ENCODE measurements at places on chromosomes 16 and 17. TPM values are rescaled to one million over a fixed set of nuclear protein-coding genes. Genes with fewer than 3 reads are reported as not detected.

GRCh38 chr17:32861981-32862380, 14.9 kb downstream of the MYO1D start:
- DNase-seq: no peak

Gene GPR179
- under 0.01 TPM for total RNA-seq

DNA sequence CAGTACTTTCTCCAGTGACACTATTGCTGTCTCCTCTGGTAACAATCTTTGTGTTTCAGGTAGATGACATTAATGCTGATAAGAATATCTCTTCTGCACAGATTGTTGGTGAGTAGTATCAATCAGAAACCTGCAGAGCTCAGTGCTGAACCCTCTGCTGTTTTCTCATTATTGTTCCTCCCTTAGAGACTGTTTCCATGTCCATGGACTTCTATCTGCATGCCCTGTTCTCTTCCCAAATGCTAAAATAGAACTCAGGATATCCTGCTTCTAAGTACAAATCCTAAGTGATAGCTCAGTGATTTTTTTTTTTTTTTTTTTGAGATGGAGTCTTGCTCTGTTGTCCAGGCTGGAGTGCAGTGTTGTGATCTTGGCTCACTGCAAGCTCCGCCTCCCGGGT, 29.4 kb downstream of the IST1 start:
- no peak for DNase-seq

GRCh38 chr16:4703906-4704305, 10.5 kb downstream of the NUDT16L1 start:
- no peak for DNase-seq

GRCh38 chr16:71352963-71353460, 5.5 kb upstream of the CALB2 start:
- no peak for DNase-seq

Gene ASIC2
- total RNA-seq: under 0.01 TPM

Data from hematopoietic multipotent progenitor cell (in vitro differentiated cells).